GM23248 (cell line): ENCODE measurements at places on chromosomes 3 and 15. TPM values are rescaled to one million over a fixed set of nuclear protein-coding genes. Genes with fewer than 3 reads are reported as not detected.

Gene STAC
- polyA plus RNA-seq = 8.3 and 10.5 TPM in 2 replicates

Gene KNG1
- not detected in 2 replicates for polyA plus RNA-seq

Gene KBTBD13
- not detected in 2 replicates for polyA plus RNA-seq

Gene SCAMP5
- 0.23 TPM in 1 of 2 replicates, not detected in the other for polyA plus RNA-seq

Gene PXYLP1
- 18.7 and 19.7 TPM in 2 replicates for polyA plus RNA-seq

Gene DLEC1
- 0.15 TPM in 1 of 2 replicates, not detected in the other for polyA plus RNA-seq

Gene CDC25A
- polyA plus RNA-seq = 1.5 TPM in 2 replicates

Gene GUCA1C
- not detected in 2 replicates for polyA plus RNA-seq

Gene TIMMDC1
- polyA plus RNA-seq = 160 and 163 TPM in 2 replicates

Gene WNT7A
- polyA plus RNA-seq = not detected in 2 replicates

Gene PLA2G4D
- not detected in 2 replicates for polyA plus RNA-seq

Gene HTR3E
- polyA plus RNA-seq = not detected in 2 replicates

Gene GABRR3
- polyA plus RNA-seq = not detected in 2 replicates

Gene WDR5B
- polyA plus RNA-seq = 3.7 TPM in 2 replicates

Gene ATP11B
- polyA plus RNA-seq = 24.0 and 25.5 TPM in 2 replicates

Gene CAND2
- 0.16 and 0.53 TPM in 2 replicates for polyA plus RNA-seq

Gene ERC2
- polyA plus RNA-seq = not detected in 2 replicates

Gene ATRIP
- polyA plus RNA-seq = 4.2 and 4.6 TPM in 2 replicates

Gene TMC3
- not detected in 2 replicates for polyA plus RNA-seq

Gene COL6A5
- polyA plus RNA-seq = not detected in 2 replicates

Gene CPLX3
- not detected in 2 replicates for polyA plus RNA-seq

Gene DOCK3
- polyA plus RNA-seq = 0.20 and 0.23 TPM in 2 replicates

Gene RAP2B
- polyA plus RNA-seq = 13.1 and 13.2 TPM in 2 replicates

Gene TGM4
- polyA plus RNA-seq = not detected in 2 replicates

Gene SAMMSON
- polyA plus RNA-seq = not detected in 2 replicates

Gene TPRG1
- not detected in 2 replicates for polyA plus RNA-seq

Gene TLR9
- polyA plus RNA-seq = 0.11 TPM in 1 of 2 replicates, not detected in the other

Gene ARL6
- 8.0 and 9.2 TPM in 2 replicates for polyA plus RNA-seq

Gene EFCAB12
- not detected in 2 replicates for polyA plus RNA-seq

Gene RTP3
- polyA plus RNA-seq = not detected in 2 replicates

Gene USP50
- 0.49 TPM in 1 of 2 replicates, not detected in the other for polyA plus RNA-seq

Gene EXD1
- not detected in 2 replicates for polyA plus RNA-seq

Gene CNTN4
- polyA plus RNA-seq = not detected in 2 replicates

Gene ZDHHC23
- 0.40 and 0.98 TPM in 2 replicates for polyA plus RNA-seq

Gene GOLGA6L4
- 1.4 and 1.5 TPM in 2 replicates for polyA plus RNA-seq

Gene GLT8D1
- 140 and 149 TPM in 2 replicates for polyA plus RNA-seq

Gene CHRD
- 0.13 and 0.15 TPM in 2 replicates for polyA plus RNA-seq

Gene CGGBP1
- polyA plus RNA-seq = 59.0 and 61.4 TPM in 2 replicates

Gene CCDC80
- polyA plus RNA-seq = 2,200 and 2,264 TPM in 2 replicates

Gene KLHL6
- polyA plus RNA-seq = not detected in 2 replicates

Gene CYP1A2
- polyA plus RNA-seq = not detected in 2 replicates

Gene ZNF80
- not detected in 2 replicates for polyA plus RNA-seq

Gene PRSS50
- polyA plus RNA-seq = not detected in 2 replicates

Gene FAM162A
- polyA plus RNA-seq = 101 TPM in 2 replicates

Gene PDZRN3
- 22.3 TPM in 2 replicates for polyA plus RNA-seq
